ENCODE measurements at places on chromosomes 12 and 14. TPM values are rescaled to one million over a fixed set of nuclear protein-coding genes. Genes with fewer than 3 reads are reported as not detected.

CCNT1 gene
- total RNA-seq = 30.0 TPM

SLC38A6 gene
- 32.5 TPM for total RNA-seq

ATP2A2 gene
- 169 TPM for total RNA-seq

ZNF605 gene
- total RNA-seq = 22.1 TPM

GALNT4 gene
- total RNA-seq = 2.5 TPM

DIO2 gene
- total RNA-seq = 27.0 TPM

KERA gene
- 1.2 TPM for total RNA-seq

E2F7 gene
- 1.5 TPM for total RNA-seq

Measured in temporal lobe (tissue), 4 donors.